T47D (cell line): ENCODE measurements at places on chromosomes 1 and 21.

- no peak for DNase-seq
These were observed 63.7 kb downstream of the NAV1 start for GRCh38 chr1:201602413-201603265.

DNA sequence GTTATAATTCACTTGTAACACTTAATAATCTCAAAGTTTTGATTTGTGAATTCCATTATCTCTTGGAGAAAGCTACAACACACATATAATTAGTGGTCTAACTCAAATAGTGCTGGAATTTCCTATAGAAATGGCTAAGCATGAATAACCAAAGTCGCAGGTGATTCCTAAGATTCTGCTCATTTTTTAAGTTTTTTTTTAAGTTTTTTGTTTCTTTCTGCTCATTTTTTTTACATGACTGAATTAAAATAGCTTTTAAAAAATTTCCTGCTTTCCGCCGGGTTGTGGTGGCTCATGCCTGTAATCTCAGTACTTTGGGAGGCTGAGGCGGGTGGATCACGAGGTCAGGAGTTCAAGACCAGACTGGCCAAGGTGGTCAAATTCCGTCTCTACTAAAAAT, 90.4 kb downstream of the APP start:
- no peak for DNase-seq

DNA sequence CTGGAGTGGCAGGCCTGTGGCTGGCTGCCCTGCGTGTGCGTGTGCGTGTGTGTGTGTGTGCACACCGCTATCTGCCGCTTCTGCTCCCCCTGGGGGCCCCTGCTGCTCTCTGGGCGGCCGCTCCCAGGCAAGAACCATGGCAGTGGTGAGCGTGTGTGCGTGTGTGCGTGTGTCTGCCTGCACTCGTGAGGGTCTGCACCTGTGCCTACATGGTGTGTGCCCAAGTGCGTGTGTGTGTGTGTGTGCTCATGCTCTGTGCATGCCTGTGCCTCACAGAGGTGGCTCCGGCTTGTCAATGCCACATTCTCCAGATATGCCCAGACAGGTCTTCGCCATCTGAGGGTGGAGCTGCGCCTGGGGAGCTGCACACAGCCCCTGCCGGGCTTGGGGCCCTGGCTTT, 18.7 kb upstream of the PEX10 start:
- no peak for DNase-seq

GRCh38 chr1:45473302-45473701, 17.7 kb downstream of the TESK2 start:
- no peak for DNase-seq

- no peak for DNase-seq
These were observed 7.2 kb upstream of the PADI1 start for GRCh38 chr1:17197696-17198095.
